Nephron progenitor cell (in vitro differentiated cells): ENCODE measurements at places on chromosomes 3 and 15.

DNA sequence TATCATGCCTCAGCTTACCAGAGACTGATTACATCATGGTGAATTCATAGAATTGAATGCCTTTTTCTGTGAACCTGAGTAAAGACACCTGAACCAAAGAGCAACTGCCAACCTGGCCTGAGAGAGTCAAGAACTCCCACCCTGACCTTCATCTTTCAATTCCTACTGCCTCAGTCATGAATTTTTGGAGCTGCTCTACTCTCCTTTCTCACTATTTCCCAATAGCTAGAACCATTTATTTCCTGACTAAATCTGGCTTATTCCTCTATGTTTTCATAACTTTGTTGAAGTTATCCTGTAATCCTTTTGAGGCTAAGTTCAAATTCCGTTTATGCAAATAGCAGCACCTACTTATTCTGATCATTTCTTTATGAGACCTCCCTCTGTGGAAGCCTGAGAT lies 712.4 kb upstream of the UBE2E2 start:
- DNase-seq, result no peak

GRCh38 chr3:77342688-77343087 lies 302.8 kb downstream of the ROBO2 start:
- no peak for DNase-seq

GRCh38 chr15:77969055-77969454 lies 108.5 kb downstream of the TBC1D2B start:
- DNase-seq, result no peak

DNA sequence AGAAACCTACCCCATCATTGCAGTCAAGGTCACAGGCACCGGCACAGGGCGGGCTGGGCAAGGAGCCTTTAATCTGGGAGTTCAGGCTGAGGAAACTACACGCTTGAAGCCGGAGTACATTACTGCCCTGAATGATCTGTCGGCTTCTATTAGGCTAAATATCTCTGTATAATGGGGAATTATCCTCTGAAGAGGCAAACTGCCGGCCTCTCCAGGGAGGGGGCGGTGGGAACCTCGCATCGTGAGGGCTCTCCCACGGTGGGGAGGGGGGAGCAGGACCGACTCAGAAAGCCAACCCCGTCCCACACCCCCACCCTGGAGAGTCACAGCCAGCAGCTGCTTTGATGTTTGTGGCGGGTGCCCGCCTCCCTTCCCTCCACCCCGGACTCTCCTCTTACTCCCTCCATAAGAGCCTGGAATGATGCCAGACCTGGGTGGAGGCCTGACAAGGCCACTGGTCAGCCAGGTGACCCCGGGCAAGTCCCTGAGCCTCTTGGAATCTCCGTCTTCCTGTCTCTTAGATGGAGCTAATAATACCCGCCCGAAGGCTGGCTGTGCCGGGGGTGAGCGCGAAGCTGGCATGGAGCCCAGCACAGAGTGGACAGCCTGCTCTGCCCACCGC lies 63.4 kb upstream of the LINGO1 start:
- DNase-seq, result no peak

- no peak for DNase-seq
Measured at GRCh38 chr3:110928016-110928662, 143.5 kb upstream of the NECTIN3 start.

DNA sequence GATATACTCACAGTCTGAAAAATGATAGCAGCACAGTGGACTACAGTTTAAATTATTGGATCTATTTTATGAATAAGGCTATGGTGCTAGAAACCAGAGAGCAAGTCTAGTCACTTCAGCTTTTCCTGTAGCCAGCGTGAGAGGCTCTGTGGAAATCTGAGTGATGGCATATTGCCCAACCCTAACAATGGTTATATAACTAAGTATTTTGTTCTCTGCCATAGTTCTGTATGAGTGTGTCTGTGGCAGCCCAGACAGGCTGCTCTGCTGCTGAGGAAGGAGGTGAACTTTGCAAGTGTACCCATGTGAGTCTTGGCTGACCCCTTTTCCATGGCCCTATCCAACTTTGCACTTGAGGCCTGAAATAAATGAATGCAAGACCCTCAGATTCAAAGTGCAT lies 105.7 kb downstream of the LRTM1 start:
- no peak for DNase-seq

DNA sequence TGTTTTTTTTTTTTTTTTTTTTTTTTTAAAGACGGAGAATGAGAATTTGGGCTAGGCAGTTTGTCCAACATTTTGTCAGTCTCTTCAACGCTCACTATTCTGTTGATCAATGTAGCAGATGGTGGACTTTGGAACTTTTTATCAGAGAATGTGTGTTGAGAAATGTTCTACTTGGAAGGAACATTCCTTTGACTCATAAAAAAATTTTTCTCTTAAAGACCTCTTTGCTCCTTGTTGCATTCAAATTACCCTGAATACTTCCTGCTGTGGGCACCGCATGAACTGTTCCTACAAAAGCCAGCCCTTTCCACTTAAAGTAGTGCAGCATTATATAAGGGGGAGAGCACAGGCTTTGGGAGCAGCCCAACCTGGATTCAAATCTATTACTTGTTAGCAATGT lies 182.9 kb downstream of the AKAP13 start:
- no peak for DNase-seq

- DNase-seq, result no peak
Measured at GRCh38 chr3:126486360-126486847, 10.7 kb upstream of the ZXDC start.

GRCh38 chr3:171132873-171133272 lies 106.4 kb upstream of the SLC2A2 start:
- no peak for DNase-seq

GRCh38 chr3:116000311-116000710 lies 377.0 kb downstream of the GAP43 start:
- DNase-seq, result no peak

- no peak for DNase-seq
Measured at GRCh38 chr3:189057369-189057768, 114.4 kb upstream of the TPRG1 start.

GRCh38 chr15:57329582-57330367 lies 46.5 kb upstream of the CGNL1 start:
- no peak for DNase-seq

DNA sequence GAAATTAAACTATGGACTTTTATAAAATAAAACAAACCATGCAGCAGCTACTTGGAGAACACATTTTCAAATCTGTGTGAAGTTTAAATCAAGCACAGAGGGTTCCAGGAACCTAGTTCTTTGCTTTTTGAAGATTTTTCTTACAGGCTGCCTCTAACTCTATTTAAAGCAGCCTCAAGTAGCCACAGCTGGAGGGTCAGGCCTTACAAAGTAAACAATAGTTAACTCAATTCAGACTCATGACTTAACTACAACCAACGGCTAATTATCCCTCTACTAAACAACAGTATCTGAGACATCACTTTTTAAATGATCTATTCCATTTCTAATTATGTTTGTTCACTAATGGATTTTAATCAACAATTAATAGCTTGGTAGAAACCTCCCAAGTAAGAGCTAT lies 9.8 kb downstream of the LRIG1 start:
- no peak for DNase-seq

DNA sequence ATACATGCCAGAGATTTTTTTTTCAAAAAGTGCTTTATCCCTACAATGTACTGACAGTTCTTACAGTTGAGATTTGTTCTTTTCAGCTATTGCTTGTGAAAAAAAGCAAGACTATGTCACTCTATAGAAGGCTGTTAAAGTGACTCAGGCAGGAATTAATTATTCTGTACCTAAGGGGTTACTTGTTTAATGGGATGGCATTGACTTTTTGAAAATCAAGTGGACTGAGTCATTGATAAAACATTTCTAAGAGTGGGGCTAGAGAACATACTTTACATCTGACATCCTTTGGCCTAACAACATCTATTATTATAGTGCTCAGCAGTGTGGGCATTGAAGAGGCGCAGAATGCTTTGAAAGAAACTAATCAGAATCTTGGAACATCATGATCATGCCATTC lies 34.3 kb downstream of the INTS14 start:
- DNase-seq, result no peak

- DNase-seq, result no peak
Measured at GRCh38 chr15:101437618-101438481, 51.7 kb downstream of the PCSK6 start.

GRCh38 chr3:33146791-33147445 lies 33.1 kb downstream of the CRTAP start:
- no peak for DNase-seq
